ENCODE measurements at places on chromosomes 1 and 21.

GRCh38 chr1:234589064-234589800 is 20.7 kb downstream of the IRF2BP2 start:
- no peak for DNase-seq

DNA sequence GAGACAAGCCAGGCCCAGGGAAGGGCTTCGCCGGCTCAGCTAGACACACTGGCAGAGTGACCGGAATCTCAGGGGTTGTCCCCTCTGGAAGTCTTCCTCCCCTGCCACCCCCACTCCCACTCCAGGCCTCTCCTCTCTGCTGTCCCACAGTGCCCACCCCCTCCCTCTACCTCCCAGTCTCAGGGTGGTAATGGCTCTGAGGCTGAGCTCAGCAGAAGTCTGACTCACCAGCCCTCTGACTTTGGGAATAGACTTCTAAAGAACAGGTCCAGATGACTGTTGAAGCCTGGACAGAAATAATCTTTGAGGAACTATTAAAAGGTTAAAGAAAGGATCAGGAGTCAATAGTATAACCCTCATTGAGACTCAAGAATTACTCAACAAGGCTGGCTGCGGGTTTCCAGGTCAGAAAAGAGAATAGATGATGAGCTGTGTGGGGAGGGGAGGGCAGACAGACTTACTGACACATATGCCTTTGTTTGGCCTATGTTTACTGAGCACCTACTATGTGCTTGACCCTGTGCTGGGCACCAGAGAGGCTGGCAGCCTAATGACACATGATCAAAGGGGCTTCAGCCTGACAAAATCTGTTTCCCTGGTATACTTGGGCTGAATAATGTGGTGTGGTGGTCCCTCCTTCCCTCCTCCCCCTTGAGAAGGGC is 8.2 kb downstream of the HCRTR1 start:
- no peak for DNase-seq

DNA sequence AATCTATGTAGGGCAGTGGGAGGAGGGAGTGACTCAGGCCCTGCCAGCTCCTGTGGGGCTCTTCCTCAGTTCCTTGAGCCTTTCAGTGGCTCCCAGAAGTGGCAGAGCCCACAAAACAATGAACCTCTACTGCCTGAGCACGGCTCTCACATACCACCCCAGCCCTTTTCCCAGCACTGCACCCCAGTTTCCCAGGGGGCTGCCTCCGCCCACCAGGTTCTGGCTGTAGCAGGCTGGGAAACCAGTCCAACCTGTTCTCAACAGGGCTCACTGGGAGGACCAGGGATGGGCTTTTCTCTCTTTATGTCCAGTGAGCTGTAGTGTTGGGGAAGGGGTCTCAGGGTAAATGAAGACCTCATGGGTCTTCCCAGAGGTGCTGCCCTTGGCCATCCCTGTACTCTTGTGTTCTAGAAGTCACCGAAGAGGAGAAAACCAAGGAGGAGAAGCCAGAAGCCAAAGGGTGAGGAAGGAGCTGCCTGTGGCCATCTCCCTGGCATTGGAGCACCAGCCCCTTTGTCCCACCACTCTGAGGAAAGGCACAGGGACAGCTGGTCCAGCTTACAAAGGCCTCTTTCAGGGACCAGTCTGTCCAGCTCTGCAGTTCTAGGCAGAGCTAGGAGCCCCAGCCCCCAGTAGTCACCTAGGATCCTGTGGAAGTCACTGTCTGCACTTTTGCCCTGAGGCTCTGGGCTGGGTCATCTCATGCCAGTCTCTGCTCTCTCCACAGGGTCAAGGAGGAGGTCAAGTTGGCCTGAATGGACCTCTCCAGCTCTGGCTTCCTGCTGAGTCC is 3.5 kb downstream of the MARCKSL1 start:
- DNase-seq, result no peak

DNA sequence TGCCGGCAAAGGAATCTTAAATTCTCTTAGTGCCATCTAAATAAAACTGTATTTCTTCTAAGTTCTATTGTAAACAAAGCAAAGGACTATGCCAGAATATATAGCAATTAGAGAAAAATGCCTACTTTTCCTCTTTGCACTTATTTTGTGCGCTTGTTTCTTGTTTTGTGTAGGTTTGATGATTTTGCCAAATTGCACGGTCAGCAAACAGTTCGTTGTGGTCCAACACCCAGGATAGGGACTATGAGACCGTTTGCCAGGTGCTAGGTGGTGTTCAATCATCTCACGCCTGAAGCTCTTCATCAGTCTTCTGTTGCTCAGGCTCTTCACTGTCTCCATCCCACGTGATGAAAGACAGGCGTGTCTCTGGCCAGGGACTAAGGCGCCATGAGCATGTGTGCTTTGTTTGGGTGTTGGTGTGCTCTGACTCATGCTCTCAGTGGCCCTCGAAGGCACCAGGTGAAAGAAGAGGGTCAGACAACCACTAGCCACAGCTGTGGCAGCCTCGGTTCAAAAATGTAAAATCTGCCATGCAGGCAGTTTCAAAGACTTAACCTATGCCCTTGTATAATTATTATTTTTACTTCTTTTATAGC is 36.9 kb upstream of the KCNE1 start:
- DNase-seq, result no peak

GRCh38 chr1:207440626-207441025 is 13.5 kb upstream of the CR2 start:
- DNase-seq, result no peak

DNA sequence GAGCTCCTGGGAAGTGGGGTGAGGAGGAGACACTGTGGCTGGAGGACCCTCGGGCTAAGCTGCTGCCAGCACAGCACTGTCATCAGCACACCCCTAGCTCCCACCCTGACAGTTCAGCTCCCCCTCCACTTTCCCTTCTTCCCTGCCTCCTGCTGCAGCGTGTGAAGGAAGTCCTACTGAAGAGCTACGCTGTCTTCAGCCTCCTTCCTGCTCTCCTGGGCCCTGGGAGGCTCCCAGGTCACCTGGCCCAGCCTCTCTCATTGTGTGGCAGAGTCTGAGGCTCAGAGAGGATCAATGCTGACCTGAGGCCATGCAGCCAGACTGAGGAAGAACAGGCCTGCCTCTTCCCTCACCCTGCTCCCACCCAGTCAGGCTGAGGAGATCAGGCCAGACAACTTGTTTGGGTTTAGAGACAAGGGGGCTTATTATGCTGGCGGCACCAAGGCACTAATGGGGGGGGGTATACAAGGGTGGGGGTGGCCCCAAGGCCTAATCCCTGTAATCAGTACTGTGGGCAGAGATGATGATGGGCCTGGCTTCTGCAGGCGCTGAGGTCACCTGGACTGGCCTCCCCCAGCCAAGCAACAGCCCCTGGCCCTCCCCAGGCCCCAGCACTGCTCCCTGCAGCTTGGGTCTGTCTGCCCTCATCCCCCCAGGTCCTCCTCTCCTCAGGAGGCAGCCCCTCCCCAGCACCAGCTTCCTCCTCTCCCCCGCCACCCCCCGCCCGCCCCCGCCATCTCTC is 9.1 kb downstream of the NES start:
- DNase-seq, result no peak

DNA sequence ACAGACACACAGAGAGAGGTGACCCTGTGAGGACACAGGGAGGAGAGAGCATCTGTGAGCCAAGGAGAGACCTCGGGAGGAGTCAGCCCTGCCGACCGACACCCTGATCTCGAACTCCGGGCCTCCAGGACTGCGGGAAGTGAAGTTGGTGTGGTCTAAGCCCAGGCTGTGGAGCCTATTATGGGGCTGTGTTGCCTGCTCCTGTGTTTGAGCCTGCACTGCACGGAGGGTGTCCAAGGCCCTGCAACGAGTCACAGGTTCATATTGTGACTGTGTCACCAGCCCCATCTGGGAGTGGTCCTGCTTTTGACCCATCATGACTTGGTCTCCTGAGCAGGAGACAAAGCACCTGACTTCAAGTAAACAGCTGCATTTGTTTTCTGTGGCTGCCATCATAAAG is 186.0 kb upstream of the AJAP1 start:
- DNase-seq, result no peak

GRCh38 chr1:86866665-86867064 is 47.3 kb downstream of the SELENOF start:
- no peak for DNase-seq

GRCh38 chr1:175050992-175051391 is 16.6 kb upstream of the TNN start:
- DNase-seq, result no peak

- DNase-seq, result no peak
These were observed 80.9 kb upstream of the DPYD start for GRCh38 chr1:98001764-98002163.

DNA sequence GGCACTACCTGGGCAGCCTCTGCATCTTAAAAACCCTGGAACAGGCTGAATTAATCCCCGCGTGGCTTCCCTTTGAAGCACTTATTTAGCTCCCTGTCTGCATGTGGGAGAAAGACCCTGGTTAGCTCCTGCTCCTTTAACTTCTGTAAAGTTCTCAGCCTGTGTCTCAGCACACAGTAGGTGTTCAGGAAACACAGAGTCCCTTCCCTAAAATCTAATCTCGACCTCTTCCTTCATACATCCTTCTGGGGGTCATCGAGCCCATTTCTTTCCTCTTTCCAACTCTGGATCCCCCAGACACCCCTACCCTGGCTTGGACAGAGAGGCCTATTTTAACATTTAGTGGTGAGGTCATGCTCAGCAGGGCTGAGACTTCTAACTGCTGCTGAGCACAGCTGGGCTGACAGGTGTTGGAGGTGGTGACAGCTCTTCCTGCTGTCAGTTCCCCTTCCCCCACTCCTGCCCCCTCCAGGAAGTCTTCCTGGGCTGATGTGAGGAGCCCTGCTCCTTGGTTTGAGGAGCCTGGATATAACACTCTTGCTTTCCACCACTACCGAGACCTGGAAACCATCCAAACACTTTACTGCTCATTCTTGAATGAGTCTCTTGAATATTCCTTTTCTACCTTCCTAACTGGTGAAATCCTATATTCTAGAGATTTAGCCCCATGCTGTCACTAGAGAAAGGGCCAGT is 5.3 kb downstream of the E2F2 start:
- no peak for DNase-seq

GRCh38 chr1:180151508-180151907 is 3.2 kb upstream of the QSOX1 start:
- DNase-seq, result no peak

DNA sequence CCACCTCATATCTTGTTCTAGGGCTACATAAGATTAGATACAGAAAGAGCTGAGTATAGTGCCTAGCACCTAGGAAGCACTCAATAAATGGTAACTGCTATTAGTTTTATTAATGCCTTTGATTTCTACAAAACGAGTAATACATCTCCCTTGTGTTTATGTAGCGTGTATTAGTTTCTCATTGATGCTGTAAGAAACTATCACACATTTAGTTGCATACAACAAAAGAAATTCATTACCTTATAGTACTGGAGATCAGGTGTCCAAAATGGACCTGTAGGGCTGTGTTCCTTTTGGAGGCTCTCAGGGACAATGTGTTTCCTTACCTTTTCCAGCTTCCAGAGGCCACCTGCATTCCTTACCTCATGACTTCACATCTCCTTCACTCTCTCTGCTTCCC is 961 bp upstream of the ERO1B start:
- DNase-seq, result no peak

DNA sequence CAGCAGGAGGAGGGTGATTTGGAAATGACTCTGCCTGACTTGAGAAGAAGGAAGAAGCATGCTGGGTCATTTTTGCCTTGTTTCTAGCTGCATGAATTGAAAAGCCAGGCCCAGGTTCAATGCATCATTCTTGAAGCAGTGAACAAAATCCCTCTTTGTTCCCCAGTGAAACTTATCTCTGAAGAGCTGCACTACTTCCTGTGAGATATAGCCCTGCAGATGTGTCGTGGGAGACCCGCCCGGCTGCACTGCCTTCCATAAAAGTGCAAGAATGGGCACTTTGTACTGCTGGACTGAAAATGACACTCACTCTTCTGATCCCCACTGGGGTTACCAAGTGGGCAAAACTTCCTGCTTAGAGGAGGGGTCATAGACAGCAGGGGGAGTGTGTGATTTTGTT is 249.2 kb upstream of the NFIA start:
- no peak for DNase-seq

- no peak for DNase-seq
These were observed 496 bp downstream of the VPS45 start for GRCh38 chr1:150068109-150068435.

DNA sequence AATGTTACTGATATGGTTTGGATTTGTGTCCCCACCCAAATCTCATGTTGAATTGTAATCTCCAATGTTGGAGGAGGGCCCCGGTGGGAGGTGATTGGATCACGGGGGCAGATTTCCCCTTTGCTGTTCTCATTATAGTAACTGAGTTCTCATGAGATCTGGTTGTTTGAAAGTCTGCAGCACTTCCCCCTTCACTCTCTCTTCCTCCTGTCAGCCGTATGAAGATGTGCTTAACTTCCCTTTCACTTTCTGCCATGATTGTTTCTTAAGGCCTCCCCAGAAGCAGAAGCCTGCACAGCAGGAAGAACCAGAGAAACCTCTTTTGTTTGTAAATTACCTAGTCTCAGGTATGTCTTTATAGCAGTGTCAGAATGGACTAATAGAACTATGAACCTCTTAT is 28.4 kb downstream of the TRIM33 start:
- DNase-seq, result no peak

DNA sequence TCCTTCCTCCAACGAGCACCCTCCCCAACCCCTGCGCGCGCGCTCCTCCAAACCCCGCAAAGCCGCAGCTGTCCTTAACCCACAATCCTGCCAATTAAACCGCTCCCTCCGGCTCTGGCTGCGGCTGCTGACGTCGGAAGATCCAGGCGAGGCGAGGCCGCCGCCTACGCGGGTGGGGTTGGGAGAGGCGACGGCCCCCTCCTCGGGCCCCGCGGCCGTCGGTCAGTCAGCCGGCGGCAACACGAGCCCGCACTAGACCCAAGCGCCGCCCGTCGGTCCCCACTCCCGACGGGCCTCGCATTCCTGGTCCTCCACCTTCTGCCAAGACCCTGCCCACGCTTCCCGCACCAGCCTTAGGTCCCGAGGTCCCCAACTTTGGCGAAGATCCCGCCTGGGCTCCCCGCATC is 75.4 kb downstream of the VWA5B1 start:
- no peak for DNase-seq

DNA sequence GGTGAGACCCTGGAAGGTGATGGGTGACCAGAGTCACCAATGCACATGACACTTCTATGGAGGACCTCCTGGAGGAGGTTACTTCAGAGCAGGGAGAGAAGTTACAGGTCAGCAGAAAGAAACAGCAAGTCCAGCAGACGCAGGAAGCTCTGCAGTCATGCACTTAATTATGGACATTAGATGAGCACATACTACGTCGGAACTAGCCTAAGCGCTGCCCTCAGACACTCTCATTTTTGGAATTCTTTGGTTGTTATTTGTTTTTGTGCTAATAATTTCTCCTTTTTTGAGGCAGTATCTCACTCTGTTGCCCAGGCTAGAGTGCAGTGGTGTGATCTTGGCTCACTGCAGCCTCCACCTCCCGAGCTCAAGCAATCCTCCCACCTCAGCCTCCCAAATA is 93.3 kb upstream of the IFFO2 start:
- DNase-seq, result no peak

Data from naive thymus-derived CD8-positive, alpha-beta T cell (primary cell).